ENCODE measurements at places on chromosomes 5 and 9. TPM values are rescaled to one million over a fixed set of nuclear protein-coding genes. Genes with fewer than 3 reads are reported as not detected.
A peak's percentile ranks its signal among the peaks of the same experiment; 100 is the strongest.

DNA sequence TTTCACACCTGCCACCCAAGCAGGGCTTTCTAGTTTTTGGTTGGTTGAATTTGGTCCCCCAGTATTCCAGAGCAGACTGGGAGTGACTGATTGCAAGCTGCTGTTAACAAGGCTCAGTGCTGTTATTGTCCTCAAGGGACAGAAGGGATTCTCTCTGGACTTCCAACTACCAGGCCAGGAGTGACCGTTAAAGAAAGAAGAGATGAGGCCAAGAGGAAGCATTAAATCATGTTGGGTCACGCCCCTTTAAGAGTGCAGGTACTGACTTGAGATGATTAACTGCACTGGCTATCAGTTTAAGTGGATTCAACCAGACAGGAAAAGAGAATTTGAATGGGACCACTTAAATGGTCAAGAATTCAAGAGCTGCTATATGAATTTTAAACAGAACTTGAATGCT is 220.8 kb upstream of the PCSK5 start:
- DNase-seq, result no peak

- no peak for DNase-seq
Observed at GRCh38 chr9:131727795-131728545, 11.9 kb downstream of the RAPGEF1 start.

DNA sequence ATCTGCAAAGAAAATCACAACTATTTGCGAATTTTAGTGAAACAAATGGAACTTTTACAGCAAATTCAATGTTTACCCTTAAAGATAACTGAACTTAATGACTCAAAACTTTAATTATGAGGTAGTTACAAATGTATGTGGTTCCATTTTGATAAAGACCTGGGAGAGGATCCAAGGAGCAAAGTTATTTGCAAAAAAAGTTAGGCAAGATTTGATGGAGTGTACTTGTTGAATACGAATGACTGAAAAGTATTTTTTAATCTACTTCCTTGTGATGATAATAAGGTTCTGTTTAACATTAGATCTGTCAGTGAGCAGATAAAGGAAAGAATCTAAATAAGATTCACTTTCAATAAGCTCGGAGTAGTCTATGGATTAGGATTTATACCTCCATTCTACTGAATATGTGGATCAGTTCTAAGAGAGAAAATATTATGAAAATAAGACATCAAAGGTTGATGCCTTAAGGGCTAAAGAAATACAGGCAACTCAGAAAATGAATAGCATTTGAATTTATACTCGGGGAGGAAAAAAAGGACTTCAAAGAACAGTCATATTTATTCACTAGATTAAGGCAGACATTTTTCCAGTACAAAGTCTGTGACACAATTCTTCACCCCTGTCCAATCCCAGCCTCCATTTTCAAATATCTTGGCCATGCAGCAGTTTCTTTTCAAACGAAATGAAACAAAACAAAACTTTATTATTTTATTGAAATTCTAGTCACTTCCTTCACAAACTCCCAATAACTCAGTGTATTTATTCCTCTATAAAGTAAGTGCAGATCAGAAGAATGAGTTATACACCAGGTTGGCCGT is 199.8 kb downstream of the PDE4D start:
- DNase-seq, result no peak

- no peak for DNase-seq
Observed at GRCh38 chr5:154317916-154318315, 127.4 kb downstream of the GALNT10 start.

DNA sequence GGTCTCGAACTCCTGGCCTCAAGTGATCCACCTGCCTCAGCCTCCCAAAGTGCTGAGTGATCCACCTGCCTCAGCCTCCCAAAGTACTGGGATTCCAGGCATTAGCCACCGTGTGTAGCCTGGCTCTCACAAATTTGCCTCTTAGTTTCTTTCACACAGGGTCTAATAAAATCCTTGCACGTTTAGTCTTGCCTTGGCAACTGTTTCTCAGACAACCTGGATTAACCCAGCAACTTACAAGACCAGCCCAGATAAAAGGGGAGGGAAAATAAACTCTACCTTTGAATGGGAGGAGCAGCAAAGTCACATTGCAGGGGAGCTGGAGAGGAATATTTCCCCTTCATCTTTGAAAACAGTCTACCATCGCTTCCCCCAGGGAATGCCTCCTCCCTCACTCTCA is 29.3 kb upstream of the GNA14 start:
- no peak for DNase-seq

DNA sequence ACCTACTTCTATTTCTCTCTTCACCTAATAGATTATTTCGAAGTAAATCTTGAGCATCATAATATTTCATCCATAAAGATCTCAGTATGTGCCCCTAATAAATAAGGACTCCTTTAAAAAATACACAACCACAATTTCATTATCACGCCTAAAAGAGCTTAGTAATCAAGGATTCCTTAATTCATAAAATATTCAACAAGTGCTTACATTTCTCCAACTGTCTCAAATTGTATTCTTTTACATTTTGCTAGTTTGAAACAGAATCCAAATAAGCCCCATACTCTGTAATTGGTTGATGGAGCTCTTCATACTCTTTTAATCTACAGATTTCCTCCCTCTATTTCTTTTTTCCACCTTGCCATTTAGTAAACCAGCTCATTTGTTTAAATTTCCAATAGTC is 317.6 kb downstream of the NDUFS4 start:
- no peak for DNase-seq

- DNase-seq, result no peak
Observed at GRCh38 chr5:24703934-24704333, 59.2 kb upstream of the CDH10 start.

DNA sequence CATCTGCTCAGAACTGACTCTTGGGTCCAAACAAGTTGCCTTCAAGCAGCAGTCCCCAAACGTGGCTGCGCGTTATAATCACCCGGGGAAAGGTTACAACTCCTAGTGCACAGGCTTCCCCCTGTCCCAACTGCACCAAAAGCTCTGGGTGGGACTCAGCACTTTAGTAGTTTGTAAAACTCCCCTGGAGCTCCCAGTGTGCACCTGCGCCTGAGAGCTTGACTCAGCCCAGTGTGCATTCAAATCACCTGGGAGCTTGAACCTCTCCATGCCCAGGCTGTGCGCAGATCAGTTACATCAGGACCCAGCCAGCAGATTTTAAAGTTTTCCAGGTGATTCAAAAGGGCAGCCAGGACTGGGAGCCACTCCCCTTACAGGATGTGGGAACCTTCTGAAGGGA is 151.4 kb downstream of the COL23A1 start:
- DNase-seq, result no peak

DNA sequence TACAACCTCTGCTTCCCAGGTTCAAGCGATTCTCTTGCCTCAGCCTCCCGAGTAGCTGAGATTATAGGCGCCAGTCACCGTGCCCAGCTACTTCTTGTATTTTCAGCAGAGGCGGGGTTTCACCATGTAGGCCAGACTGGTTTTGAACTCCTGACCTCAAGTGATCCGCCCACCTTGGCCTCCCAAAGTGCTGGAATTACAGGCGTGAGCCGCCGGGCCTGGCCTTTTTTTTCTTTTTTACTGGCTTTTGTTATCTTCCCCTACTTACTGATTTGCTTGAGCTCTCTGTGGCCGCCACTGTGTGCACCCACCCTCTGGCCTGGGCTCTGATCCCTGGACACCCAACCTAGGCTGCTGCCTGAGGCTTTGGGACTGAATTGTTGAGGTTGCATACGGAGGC is 60.3 kb downstream of the ANKRD33B start:
- no peak for DNase-seq

- peak; percentile 11 for DNase-seq
Observed at GRCh38 chr5:16265141-16265540, 85.5 kb upstream of the MARCHF11 start.

GRCh38 chr9:109963079-109963478 is 183.1 kb downstream of the PALM2AKAP2 start:
- no peak for DNase-seq

- DNase-seq, result no peak
Observed at GRCh38 chr9:135268981-135269380, 181.5 kb downstream of the OLFM1 start.

DNA sequence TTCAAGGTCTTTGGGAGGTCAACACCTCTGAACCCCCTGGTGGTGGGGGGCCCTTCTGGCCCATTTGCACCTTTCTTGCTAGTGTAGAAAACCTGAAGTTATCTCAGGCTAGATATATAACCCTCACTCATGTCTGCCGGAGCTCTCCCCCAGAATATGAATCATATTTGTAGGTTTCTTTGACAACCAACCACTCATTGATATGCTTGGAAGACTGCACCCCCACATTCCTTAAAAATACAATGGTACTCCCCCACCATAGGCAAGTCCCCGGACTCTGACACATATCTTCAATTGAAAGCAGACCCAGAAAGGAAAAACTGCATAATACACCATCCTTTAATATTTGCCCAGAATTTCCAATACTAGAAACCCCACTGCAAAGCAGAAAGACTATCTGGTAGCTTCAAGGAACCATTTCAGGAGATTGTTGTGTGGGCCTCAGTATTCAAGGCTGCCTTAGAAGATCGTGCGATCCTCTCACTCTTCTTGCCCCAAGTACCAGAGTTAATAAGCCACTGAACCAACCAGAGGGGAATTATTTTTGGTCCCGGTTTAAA is 978 bp upstream of the UBE2B start:
- no peak for DNase-seq

- DNase-seq, result no peak
Observed at GRCh38 chr5:159242656-159243055, 20.4 kb upstream of the UBLCP1 start.

GRCh38 chr9:71602652-71603051 is 165.7 kb downstream of the CEMIP2 start:
- DNase-seq, result no peak

DNA sequence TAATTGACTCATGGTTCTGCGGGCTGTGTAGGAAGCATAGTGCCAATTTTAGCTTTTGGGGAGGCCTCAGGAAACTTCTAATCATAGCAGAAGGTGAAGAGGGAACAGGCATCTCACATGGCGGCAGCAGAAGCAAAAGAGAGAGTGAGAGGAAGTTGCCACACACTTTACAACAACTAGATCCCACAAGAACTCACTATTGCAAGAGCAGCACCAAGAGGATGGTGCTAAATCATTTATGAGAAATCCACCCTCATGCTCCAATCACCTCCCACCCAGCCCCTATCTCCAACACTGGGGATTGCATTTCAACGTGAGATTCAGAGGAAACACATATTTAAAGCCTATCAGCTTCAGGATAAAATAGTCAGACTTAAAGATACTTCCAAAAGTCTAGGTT is 36.1 kb upstream of the LPAR1 start:
- no peak for DNase-seq

- DNase-seq, result no peak
Observed at GRCh38 chr9:97505845-97506244, 4.4 kb downstream of the TMOD1 start.

GRCh38 chr9:130241198-130241535 is 24.4 kb upstream of the HMCN2 start:
- DNase-seq, result no peak

GRCh38 chr5:153744751-153745150 is 254.3 kb downstream of the GRIA1 start:
- DNase-seq, result no peak

DNA sequence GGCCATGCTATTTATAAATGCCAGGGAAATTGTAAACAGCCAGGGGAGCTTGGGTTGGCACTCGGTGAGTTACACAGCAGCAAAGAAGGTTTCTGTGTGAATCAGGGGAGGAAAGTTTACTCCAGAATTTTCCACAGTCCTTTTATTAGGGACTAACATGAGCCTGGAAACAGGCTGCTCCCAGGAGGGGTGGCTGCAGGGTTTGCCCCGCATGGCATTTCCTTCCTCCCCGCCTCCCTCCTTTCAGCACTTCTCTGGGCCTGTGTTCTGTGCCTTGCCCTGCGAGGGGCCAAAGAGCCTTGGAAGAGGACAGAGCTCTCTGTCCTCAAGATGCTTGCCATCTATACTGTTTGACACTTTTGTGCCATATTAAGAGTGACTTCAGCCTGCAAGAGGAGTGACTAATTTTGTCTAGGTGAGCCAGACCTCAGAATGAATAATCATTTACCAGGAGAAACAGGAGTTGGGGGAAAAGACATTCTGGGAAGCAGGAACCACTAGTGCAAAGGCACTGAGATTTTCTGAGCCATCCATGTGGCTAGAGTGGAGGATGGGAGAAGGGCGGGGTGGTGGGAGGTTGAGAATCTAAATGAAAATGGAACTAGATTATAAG is 1.8 kb downstream of the GSN start:
- DNase-seq, result peak; percentile 68

- DNase-seq, result no peak
Observed at GRCh38 chr5:176625966-176626875, 4.1 kb downstream of the SNCB start.

- DNase-seq, result no peak
Observed at GRCh38 chr9:122252796-122253195, 11.8 kb downstream of the RBM18 start.

GRCh38 chr5:120252839-120253238 is 211.3 kb upstream of the PRR16 start:
- no peak for DNase-seq

GRCh38 chr5:33227247-33227646 is 213.5 kb upstream of the TARS1 start:
- DNase-seq, result no peak

DNA sequence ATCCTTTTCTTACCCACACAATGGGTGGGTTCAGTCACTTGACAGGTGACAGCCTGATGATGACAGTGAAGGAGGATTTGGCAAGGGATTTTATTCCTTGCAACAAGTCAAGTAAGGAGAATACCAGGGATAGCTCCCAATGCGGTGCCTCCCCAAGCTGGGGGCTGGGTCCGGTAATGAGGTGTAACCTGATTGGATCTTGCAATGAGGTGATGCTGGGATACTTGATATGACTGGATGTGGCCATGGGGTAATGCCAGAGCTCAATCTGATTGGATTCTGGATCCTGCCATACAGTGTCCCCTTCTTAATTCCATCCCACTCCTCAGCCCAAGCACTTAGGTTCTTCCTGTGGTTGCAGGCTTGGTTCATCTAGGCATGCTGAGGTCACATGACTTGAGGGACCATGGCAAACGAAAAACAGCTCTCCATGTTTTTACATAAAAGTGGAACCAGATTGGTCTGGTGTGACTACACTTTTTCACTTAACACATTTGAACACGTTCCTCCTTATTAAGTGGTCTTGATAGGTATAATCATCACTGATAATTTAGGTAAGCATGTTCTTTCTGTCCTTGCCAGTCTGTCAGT is 181.1 kb downstream of the PDZD2 start:
- no peak for DNase-seq

DNA sequence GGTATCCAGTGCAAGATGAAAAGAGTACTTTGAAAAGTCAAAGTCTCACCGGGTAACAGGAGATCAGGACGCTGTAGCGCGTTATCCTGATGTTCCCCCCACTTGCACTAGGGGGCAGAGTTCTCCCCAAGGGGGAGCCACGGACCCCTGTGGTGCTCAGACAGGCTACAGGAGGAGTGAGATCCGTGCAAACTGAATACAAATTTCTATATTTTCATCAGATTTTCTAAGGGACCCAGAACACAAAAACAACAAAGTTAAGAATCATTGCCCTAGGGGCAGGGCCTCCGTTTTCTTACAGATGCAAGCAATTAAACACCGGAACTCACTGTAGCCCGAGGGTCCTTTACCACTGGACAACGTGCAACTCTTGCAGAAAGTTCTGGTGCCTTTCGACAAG is 2.0 kb downstream of the MYO10 start:
- peak; percentile 85 for DNase-seq

GRCh38 chr5:77935506-77936364 is 159.6 kb upstream of the TBCA start:
- peak; percentile 71 for DNase-seq

IPO11 gene
- 21.7 TPM for total RNA-seq

PHF24 gene
- total RNA-seq, result not detected

ZBED3 gene
- total RNA-seq, result 0.68 TPM

SLC28A3 gene
- 0.08 TPM for total RNA-seq

LRSAM1 gene
- 19.6 TPM for total RNA-seq

SPATA31A3 gene
- not detected for total RNA-seq

TMEM215 gene
- total RNA-seq, result not detected

SLC36A3 gene
- not detected for total RNA-seq

SLIT3 gene
- total RNA-seq, result not detected

DND1 gene
- total RNA-seq, result 0.52 TPM

GPR21 gene
- total RNA-seq, result not detected

Measured in myocyte (in vitro differentiated cells).